ENCODE measurements at places on chromosomes 2 and 18.

DNA sequence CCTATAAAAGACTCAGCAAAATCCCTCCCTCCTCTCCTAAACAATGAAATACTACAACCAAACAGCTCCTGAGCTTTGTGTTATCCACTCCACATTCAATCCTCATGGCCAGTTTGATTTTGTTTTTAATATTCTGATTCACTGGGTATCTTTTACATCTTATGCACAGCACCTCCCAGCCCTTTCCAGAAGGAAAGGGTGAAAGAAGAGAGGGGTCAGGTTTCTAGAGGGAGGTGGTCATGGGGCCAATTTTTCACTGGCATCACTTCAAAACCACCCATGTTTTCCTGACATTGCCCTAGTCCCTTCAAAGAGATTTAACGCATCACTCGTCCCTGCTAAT lies 315.6 kb downstream of the LPIN1 start:
- no peak for DNase-seq

- DNase-seq = peak; percentile 20
These were observed 104.7 kb downstream of the FEZ2 start for GRCh38 chr2:36493306-36493705.

DNA sequence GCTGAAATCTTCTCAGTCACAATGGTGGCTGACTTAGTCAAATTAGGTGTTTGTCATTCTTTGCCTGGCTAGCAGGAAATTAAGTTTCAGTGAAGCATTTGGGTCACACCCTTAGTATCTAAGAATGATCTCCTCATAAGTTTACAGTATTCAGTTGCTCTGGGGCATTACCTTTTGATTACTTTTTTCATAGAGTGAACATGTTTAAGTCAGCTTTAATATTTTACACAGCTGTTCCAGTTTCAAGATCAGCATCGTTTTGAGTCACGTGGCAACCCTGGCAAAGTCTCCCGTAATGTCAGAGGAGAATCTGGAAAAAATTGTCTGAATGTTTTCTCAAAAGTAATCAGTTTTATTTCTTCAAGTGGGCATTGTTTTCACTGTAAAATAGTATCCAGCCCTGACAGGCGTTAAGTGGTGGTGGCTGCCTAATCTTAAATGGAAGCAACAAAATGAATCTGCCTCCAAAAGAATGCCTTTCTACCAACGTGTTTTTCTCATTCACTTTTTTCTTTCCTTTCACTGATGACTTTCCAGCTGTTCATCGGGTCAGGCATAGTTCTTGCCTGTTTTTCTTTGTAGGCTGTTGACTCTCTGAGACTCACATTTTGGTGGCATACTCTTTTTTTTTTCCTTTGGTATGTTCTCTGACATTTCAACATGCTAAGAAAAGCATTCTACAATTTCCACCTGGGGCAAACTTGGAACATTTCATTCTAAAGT lies 319.6 kb upstream of the TCF4 start:
- no peak for DNase-seq

GRCh38 chr2:6750411-6751158 lies 115.1 kb downstream of the CMPK2 start:
- DNase-seq = no peak

DNA sequence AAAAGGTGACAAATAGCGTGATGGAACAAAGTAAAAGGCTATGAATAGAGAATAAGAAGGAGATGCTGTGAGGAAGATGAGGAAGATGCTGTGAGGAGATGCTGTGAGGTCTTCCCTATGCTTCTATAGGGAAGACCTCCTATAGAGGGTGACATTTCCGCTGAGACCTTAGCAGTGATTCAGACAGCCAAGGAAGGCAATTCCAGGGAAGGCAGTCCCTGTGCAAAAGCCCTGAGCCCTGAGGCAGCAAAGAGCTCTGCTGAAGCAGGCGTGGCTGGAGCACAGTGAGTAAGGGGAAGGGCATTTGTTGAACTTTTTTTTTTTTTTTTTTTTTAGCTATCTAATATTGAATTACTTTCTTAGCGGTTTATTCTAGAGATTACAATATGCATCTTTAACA lies 142.7 kb upstream of the FOSL2 start:
- DNase-seq = peak; percentile 82

DNA sequence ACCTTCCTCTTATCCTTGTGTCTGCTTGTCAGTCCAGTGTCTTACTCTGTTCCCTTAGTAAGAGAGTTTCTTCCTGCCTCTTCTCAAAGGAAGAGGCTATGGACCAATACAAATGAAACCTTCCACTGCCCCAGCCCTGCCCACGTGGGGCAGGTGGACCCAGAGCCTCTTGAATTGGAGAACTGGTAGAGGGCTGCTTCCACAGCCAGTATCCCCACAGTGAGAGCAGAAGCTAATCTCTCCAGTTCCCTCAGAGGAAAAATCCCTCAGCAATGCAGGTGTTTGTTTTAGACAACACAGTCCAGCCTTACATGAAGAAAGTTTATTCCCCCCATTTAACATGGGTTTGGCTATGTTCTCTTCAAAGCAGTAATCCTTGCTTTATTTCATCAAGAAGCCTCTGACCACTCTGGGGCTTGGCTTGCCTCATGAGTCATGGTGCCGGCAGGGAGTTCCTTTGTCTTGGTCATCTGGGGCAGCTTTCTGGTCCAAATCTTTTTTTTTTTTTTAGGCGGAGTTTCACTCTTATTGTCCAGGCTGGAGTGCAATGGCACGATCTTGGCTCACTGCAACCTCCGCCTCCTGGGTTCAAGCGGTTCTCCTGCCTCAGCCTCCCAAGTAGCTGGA lies 6.5 kb upstream of the CYBRD1 start:
- peak; percentile 15 for DNase-seq

GRCh38 chr2:208150956-208151355 lies 5.0 kb upstream of the CRYGB start:
- DNase-seq = no peak

DNA sequence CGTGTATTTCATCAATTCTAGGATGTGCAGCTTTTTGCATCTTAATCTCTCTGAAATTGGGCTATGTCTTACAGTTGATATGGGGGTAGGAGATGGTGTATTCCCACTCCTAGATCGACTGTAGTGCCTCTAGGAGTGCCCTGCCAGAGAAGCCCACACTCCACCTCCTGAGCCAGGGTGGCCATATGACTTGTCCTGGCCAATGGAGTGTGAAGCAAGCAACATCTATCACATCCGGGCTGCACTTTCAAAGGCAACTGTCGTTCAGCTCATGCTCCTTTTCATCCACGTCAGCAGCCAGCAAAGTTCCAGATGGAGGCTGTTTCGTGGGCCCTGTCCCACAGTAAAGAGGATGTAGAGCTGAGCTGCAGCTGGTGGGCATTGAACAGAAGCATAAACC lies 149.4 kb upstream of the SLC1A4 start:
- no peak for DNase-seq

- DNase-seq = no peak
These were observed 60.1 kb upstream of the ACTR3 start for GRCh38 chr2:113829761-113830160.

DNA sequence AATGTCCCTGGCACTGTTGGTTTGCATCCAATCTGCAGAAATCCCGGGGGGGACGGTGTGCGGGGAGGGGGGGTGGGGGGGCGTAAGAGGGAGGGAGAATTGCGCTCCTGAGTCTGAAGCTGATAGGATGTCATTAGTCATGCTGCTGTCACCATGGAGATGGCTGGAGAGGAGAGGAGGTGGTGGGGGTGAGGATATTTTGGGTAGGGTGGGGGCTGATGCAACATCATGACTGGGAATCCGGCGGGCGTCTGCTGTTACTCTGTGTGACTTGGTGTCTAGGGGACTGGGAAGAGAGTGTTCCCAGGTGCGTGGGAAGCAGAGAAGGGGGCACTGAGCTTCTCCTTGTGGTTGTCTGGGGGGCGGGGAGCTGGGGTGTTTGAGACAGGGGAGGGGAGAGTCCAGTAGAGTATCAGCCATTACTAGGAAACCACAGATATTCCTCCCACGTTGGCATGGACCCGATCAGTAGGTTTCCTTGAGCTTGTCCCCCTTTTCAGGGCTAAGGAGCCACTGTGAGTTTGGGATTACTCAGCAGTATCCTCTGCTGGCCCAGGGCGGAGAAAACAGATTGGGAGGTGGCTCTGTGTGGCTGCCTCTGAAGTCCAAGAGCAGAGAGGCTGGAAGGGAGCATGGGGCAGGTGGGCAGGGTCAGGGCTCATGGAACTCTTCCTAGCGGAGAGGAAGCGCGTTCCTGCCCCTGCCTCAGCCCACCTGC lies 18.9 kb downstream of the TET3 start:
- DNase-seq = no peak

GRCh38 chr2:233414273-233414654 lies 60.0 kb downstream of the DGKD start:
- no peak for DNase-seq

GRCh38 chr18:25651553-25651952 lies 299.6 kb upstream of the ZNF521 start:
- DNase-seq = no peak

DNA sequence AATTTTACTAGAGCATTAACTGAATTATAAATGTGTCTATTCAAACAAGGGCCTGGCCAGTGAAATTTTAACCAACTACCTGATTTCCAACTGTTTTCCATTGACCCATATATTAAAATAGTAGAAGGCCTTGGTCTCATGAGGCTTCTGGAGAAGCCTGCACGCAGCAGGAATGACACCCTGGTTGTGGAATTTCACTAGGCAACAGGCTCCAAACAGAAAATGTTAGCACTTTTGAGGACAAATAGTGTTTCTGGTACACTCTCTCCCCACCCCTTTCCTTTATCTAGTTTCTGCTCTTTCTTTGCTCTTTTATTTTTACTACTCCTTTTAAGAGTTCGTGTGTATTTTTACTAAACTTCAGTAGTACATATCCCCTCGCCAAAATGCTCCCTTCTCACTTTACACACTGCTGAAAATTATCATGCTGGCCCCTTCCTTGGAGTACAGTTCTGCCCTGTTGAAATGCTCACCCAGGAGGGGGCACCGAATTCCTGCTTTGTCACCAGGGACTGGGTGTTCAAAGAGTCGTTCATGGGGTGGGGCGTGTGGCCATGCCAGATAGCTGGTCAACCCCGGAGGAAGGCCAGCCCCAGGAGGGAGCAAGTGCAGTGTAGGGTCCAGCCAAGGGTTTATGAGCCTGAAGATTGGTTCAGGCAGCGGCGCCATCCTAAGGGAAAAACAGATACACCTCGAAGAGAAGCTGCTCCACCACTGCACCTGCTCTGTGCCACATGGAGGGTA lies 22.1 kb upstream of the COL6A3 start:
- no peak for DNase-seq

DNA sequence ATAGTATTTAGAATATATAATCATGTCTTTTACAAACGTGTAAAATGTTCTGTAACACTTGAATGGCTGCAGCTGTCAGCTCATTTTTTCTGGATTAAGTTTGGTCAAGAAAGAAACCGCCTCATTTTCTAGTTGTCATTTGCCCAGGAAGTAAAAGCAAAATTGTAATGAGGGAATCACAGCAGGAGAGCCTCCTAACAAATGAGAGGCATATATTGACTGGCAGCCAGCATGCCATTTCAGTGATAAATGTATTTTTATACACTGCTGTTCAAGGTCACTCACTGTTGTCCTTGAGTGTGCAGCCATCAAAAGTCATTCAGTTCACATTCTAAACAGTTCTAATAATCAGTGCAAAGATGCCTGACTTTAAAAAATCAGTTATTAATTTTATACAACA lies 144.3 kb upstream of the BOD1L2 start:
- DNase-seq = no peak

- peak; percentile 86 for DNase-seq
These were observed 5.1 kb downstream of the FECH start for GRCh38 chr18:57581301-57581934.

- DNase-seq = no peak
These were observed 57.3 kb downstream of the CCDC195 start for GRCh38 chr2:224658780-224659405.

DNA sequence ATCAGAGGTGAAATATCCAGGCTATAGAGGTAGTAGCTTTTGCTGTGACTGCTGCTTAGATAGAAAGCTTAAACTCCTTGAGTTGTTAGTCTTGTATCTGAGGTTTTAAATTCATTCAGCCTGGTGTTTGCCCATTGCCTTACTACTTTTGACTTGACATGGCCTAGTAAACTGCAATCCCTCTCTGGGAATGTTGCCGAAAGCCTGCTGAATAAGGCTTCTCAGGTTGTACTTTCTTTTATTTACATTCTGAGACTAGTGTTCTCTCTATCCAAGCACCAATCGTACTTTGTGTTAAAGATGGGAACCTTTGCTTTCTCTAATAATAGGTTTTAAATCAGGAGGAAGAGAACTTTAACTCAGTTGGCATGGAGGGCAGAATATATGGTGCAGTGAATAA lies 357.6 kb upstream of the CWC22 start:
- no peak for DNase-seq

DNA sequence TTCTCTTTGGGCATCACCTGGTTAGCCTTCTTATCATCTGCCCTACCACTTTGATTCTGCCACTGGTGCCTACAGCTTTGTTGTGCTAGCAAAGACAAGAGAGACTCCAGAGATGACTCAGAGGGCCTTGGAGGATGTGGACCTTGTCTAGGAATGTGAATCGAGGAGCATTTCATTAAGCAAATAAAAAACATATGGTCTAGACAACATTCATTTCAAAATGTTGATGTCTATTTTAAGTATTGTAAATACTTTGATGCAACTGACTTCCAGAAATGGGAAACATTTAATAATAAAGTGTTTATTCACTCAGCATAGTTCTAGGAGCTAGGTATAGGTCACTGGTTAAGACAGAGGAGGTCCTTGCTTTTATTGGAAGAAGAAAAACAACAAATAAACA lies 195.5 kb downstream of the CDCA7 start:
- DNase-seq = no peak

GRCh38 chr2:96144481-96145035 lies 682 bp downstream of the DUSP2 start:
- peak; percentile 63 for DNase-seq

GRCh38 chr18:49778826-49779465 lies 34.4 kb downstream of the ACAA2 start:
- DNase-seq = peak; percentile 51

GRCh38 chr2:101356055-101356454 lies 31.2 kb downstream of the CREG2 start:
- no peak for DNase-seq

GRCh38 chr18:25464227-25464626 lies 112.3 kb upstream of the ZNF521 start:
- no peak for DNase-seq

GRCh38 chr18:47831351-47831750 lies 99.1 kb downstream of the SMAD2 start:
- DNase-seq = no peak

GRCh38 chr18:57004366-57005121 lies 142.3 kb upstream of the BOD1L2 start:
- no peak for DNase-seq
